ENCODE measurements at places on chromosomes 12 and 14. TPM values are rescaled to one million over a fixed set of nuclear protein-coding genes. Genes with fewer than 3 reads are reported as not detected.

DNA sequence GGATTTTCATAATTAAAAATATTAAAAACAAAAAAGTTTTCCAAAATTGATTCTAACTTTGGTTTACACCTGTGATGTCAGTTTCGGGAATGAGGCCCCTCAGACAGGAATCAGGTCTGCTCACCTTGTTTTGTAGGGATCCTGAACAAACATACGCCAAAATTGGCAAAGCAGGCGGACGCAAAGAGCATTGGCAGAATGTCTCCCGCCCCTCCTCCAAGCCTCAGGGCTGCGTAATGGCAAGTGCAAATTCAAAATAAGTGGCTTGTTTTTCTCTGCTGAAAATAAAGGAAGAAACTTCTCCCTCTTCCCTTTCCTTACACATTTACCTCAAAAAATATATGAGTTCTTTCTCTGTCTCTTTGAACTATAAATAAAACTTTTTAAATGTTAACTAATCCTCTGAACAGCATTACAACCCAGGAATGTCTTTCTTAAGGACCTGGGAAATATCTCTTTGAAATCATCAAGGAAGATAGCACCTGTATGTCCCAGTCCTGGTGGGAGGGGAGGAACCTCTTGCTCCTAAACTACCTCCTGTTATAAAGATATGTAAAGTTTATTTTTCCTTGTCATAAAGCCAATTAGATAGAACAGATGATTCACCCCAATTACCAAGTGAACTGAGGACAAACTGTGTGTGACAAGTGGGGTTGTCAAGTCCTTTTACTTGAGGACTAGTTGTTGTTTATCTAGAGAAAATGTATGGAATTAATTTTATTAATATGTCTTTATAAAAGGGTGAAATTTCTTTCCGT, 16.5 kb downstream of the OR6J1 start:
- DNase-seq, result no peak

GRCh38 chr12:96136161-96136560, 58.0 kb upstream of the ELK3 start:
- DNase-seq, result peak; percentile 78

- DNase-seq, result no peak
These were observed 65.1 kb downstream of the BAZ1A start for GRCh38 chr14:34810028-34810427.

DNA sequence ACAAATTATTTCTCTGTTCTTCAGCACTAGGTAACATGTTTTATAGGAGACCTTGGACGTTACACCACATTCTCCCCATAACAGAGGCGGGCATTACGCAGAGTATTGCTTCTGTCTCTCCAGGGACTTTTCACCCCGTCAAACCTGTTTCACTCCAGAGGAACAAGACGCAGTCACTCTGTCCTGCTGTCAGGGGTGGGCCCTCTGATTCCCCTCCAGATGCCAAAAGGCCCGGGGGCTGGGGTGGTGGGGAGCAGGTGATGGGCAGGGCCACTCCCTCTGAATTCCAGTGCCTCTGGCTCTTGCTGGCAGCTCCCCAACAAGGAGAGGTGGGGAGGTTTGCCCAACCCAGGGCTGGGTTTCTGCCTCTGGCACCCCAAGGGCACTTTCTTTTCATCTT, 71.9 kb downstream of the NTF3 start:
- DNase-seq, result no peak

DNA sequence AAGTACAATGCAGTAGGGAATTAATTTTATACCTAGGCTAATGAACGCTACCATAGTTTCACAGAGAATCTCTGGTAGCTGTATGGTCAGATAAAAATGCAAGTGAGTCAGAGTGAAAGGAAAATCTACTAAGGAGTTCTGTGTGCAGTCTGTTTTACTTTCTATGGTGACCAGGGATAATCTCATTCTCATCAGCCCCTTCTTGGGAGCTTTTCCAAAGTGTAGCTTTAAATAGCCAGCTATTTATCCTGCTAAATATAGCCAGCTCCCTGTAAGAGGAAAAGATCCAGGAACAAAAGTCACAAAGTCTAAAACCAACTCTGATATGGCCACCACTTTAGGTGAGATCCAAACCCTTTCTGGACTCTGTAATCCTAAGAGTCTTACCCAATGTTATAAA, 75.5 kb downstream of the TMEM116 start:
- peak; percentile 51 for DNase-seq

DNA sequence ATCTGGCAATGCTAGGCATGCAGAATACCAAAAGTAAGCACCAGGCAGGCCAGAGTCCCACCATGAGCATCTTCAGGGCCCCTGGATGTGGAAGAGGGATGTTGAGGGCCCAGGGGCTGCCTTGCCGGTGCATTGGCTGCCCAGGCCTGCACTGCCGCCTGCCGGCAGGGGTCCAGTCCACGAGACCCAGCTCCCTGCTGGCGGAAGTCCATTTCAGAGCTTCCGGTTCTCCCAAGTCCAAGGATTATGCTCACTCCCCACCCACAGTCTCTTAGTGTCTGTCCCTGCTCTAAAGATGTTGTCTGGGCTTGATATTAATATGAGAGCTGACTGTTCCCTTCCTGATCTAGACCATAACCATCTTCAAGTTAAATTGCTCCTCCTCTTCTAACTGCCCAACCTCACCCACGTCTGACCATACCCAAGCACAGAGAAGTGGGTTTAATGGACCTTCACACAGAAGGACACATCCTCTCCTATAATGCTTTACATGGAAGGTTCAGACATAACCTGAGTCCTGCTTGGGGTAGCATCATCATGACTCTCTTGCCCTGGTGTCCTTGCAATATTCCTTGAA, 117.4 kb downstream of the DAD1 start:
- DNase-seq, result no peak

DNA sequence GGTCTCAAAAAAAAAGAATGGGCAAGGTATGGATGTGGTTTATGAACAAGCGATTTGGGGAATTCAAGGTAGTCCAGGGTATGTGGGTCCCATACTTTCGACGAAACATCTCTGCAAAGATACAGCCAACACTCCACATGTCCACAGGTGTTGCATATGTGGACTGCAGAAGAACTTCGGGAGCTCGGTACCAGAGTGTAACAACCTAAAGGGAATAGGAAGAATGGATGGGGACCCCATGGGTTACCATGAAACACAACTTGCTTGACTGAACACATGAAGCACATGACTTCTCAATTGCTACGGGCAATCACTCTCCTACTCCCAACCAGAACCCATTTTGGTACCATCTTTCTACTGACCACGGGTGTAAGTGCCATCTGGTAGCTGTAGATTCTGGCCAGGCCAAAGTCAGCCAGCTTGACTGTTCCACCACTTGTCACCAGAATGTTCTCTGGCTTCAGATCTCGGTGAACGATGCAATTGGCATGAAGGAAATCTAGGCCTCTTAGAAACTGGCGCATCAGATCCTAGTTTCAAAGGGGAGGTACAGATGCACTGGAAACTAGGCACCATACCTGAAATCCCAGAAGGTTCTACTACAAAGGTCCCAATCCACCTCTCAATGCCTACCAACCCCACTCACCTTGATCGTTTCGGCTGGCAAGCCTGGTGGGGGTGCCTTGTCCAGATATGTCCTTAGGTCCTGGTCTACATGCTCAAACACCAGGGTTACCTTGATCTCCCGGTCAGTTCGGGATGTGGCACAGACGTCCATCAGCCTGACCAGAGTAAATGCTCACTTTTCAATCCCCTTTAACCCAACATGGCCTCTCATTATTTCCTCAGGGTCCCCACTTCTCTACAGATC, 1.3 kb downstream of the CDK4 start:
- no peak for DNase-seq

- DNase-seq, result no peak
These were observed 17.8 kb downstream of the STK38L start for GRCh38 chr12:27261866-27262265.

GRCh38 chr12:63882844-63883243, 38.3 kb downstream of the SRGAP1 start:
- DNase-seq, result no peak

DNA sequence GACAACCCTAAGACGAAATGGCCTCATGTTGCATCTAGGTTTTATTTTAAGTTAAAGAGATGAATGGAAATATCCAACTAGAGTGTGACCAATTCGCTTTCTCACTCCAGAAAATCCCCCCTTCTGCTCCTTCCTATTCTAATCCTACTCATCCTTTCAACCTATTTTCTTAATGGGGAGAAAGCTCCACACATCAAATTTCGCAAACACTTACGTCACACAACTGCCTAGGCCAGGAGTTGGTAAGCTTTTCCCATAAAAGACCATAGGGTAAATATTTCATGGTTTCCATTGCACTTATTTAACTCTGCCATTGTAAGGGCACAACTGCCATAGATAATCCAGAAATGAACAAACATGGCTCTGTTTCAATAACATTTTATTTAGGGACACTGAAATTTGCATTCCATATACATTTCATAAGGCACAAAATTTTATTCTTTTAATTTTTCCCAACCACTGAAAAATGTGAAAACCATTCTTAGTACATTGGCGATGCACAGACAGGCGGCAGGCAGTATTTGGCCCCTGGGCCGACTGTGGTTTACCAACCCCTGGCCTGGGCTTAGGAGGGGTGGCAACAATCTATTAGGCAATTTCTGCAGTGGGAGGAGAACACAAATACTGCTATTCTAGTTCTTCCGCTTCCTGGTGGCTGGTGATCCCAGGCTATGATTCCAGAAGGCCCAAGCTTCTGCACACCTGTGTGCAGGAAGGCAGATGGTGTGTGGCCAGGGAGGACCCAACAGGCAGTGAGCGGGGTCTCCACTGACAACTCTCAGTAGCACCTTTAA, 67.2 kb upstream of the FOXN3 start:
- DNase-seq, result no peak

GRCh38 chr12:75712223-75712622, 200.8 kb upstream of the KRR1 start:
- DNase-seq, result no peak

- no peak for DNase-seq
These were observed 151.9 kb downstream of the ACSS3 start for GRCh38 chr12:81229759-81230158.

DNA sequence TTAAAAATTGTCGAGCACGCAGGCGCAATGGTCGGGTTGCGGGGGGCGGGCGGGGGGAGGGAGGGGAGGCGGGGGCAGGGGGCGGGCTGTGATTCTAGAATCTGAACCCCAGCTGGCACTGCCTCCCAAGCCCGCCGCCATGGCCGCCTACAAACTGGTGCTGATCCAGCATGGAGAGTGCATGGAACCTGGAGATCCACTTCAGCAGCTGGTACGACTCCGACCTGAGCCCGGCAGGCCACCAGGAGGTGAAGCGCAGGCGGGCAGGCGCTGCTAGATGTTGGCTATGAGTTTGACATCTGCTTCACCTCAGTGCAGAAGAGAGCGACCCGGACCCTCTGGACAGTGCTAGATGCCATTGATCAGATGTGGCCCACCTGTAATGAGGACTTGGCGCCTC, 118.4 kb downstream of the NTN4 start:
- no peak for DNase-seq

GRCh38 chr12:24741216-24741615, 207.7 kb downstream of the BCAT1 start:
- no peak for DNase-seq

- no peak for DNase-seq
These were observed 180.0 kb downstream of the DAD1 start for GRCh38 chr14:22409006-22409405.

GRCh38 chr12:127041985-127042625, 1224.9 kb upstream of the TMEM132C start:
- no peak for DNase-seq

DNA sequence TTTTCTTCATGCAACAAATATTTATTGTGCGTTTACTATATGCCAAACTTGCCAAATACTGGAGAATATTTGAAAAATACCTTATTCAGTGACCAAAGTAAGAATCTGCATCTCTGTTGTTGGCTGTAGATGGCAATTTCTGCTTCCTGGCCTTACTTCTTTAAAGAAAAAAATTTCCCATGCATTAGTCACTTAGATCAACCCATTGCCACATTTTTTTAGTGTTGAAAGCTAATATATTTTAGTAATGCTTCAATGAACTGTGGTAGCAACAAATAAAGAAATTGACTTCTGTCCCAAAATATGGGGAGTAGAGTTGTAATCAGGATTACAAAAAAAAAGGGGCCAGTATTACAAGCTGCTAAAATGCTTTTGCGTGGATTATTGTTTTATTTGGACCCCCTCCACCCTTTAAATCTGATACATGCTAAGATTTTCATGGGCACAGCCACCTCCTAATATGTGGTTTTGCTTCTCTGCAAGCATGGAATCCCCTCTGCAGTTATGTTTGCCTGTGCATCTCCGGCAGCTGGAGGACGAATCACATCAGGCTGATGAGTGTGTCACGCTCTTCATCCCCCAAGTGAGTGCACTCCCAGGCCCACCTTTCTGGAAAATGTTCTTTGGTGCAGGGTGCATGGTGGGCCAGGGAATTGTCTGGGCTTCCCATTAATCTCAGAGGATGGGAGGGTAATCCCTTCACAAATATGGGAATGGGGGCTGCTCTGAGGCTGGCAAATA, 38.1 kb upstream of the PTCSC3 start:
- no peak for DNase-seq

DNA sequence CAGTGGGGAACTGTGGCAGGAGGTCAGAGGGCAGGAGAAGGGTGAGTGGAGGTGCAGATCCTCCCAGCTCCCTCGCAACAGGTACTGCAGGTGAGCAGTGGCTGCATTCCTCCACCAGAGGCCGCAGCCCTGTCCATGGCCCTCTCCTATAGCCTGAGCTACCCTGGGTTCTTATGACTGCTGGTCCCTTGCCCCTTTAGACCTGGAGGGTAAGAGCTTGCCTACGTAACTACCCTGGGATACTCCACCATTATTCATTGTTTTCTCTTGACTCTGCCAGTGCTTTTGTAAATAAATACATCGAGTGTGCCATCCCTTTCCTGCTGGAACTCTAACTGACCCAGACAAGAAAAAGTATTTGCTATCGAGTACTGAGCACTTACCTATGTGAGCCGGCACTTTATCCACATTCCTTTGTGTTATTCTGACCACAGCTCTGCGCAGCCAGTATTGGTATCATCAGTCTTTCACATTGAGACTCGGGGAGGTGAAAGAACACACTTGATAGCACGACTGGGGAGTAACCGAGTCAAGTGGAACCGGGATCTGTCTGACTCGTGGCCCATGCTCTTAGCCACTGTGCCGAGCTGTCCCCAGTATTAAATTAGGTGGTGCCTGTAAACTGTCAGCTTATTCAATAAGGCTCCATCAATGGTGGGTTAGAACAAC, 38.5 kb downstream of the LTBP2 start:
- no peak for DNase-seq

DNA sequence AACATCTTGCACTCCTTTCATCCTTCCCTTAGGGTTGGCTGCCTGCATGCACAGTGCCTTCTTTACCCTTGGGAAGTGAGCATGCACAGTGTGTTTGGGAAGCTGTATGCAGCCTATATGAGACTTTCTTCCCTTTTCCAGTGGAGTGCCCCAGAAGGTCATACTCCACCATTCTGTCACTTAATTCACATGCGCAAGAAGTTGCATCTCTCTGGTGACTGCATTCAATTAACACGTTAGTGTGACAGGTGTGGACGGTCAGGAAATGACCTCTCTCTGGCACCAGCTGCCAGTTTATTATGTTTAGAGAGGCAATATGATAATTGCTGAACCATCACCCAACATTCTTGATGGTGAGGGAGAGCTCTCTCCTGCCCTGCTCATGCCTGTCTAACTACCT, 770.0 kb downstream of the FLRT2 start:
- DNase-seq, result no peak

Gene SERPINA1
- not detected for total RNA-seq

Gene DEPDC4
- 5.9 TPM for total RNA-seq

Gene OSGEP
- 31.2 TPM for total RNA-seq

Gene STYK1
- not detected for total RNA-seq

Gene CCDC177
- not detected for total RNA-seq

Gene SRGAP1
- total RNA-seq, result 11.9 TPM

Gene MYBPC1
- total RNA-seq, result not detected

Gene SIX4
- total RNA-seq, result 16.3 TPM

Gene C1S
- total RNA-seq, result 790 TPM
